ENCODE measurements at places on chromosomes 1 and 21.

- DNase-seq: no peak
Measured at GRCh38 chr1:41380195-41380594, 19.0 kb downstream of the FOXO6 start.

DNA sequence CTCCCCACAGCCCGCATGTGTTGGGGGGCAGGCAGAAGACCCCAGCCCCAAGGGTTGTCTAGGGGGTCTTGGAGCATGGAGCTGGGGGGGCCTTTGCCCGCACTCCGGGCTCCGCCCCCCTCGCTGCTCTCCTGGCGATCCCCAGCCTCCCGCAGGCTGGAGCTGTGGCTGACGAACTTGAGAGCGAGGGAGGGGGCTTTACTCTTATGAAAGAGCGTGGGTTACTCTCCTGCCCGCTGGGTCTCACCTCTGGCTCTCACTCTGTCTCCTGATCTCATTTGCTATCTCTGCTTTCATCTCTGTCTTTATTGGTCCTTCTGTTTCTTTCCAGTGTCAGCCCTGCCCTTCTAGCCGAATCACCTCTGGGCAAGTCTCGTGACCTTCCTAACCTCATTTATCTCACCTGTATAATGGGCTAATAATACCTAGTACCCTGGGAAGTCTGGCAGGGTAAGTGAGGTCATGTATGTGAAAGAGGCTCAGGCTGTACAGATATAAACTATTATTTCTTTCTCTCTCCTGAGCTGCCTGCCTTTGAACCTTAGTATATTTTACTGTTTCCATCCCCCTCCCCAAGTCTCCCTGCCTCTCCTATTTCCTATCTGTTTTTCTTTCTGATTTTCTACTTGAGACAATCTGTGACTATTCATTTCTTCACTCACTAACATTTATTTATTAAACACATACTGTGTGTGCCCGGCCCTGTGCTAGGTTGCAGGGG is 731 bp downstream of the EFNA4 start:
- no peak for DNase-seq

DNA sequence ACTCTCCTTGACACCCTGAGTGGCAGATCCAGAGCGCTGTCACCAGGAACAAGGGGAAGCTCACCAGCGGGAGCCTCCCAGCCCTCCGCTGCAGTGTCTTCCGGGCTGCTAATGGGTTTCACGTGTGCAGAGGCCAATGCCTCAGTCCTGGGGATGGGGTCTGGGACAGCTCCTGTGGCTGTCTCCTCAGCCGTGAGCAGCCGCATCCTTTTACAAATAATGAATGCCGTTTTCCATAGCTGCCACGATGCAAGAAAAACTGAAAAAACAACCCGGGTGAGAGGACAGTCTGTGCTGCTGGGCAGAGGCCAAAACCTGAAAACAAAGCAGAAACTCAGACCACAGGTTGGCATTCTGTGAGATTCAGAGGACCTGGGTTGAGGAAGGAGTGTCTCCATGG is 212.2 kb upstream of the RAB4A start:
- DNase-seq: no peak

DNA sequence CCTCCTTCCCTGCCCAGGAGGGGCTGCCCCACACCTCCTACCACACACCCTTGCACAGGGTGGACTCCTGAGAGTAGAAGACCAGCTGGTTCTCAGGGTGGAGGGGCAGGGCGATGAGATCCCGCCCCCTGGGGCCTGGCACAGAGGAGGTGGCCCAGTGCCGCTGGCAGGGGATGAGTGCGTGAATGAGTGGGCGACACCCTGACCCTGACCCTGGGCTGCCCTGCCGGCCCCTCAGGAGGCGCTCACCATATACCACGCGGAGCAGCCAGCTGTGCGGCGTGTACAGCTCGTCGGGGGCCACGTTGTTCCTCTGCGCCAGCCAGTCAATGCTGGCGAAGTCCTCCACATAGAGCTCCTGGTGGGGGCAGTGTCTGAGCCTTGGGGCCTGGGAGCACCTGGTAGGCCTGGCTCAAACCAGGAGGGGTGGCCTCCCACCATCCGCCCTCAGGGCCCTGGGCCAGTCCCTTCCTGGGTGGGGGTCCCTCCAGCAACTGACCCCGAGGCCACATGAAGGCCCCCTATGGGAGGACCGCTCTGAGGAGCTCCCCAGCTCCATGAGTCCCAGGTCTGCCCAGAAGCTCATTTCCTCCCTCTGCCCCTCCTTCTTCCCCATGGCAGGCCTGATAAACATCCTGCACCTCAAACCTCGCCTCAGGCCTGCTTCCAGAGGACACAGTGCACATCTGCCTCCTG is 13.0 kb downstream of the LSS start:
- no peak for DNase-seq

DNA sequence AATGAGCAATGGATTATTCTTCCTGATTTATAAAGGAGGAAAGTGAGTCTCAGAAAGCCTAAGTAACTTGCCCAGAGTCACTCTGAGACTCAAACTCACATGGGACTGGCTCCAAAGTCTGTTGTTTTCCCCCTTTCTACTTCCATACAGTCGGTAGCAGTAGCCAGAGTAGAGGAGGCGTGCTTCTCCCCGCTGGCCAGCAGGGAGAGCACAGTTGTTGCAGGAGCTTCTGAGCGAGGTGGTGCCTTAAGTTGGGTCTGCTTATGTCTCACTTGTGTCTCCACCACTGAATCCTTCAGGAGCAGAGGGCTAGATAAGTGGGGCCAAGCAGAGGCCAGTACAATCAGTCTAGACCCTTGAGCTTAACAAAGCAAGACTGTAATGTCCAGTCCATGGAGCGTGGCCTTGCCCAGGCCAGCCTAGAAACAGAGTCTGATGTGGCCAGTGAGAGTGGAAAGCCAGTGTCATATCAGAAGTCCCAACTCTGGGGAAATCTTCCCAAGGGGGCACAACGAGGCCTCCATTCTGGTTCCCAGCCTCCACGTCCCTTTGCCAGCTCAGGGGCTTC is 181.9 kb downstream of the ZSCAN20 start:
- DNase-seq: no peak

- no peak for DNase-seq
Measured at GRCh38 chr1:119635811-119636390, 12.2 kb downstream of the ZNF697 start.

GRCh38 chr1:21773585-21773984 is 9.4 kb downstream of the USP48 start:
- no peak for DNase-seq

All from GM19239 (cell line).